ENCODE measurements at places on chromosomes 16 and 17.

DNA sequence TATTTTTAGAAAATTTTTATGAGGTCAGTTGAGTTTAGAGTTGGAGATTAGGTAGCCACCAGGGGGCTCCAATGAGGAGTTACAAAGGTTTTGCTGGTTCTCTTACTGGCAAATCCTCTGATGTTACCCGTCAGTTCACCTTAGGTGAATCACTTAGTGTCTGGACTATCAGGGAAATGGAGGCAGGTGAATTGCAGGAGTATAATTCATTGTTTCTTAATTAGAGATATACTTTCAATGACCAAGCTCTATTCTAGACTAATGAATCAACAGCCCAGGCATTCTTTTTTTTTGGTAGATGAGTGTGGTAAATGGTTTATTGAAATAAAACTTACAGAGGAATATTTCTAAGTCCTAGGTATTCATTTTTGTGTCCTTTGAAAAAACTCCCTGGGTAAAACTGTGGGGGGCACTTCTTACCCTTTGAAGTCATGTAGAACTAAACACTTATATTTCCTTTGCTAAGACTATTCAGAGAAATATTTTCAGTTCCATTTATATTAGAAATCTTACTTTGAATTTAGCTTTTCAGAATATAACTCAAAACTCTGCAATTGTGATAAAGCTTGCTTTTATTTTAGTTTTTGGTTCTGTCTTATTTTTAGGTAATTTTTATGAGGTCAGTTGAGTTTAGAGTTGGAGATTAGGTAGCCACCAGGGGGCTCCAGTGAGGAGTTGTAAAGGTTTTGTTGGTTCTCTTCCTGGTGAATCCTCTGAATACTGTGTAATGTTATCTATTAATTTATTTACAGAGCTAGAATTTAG, 17.7 kb downstream of the PSMD11 start:
- peak; percentile 71 for DNase-seq

- DNase-seq: no peak
Observed at GRCh38 chr17:48928876-48929811, 15.5 kb downstream of the SNF8 start.

- no peak for DNase-seq
Observed at GRCh38 chr17:56309897-56310296, 156.6 kb downstream of the ANKFN1 start.

DNA sequence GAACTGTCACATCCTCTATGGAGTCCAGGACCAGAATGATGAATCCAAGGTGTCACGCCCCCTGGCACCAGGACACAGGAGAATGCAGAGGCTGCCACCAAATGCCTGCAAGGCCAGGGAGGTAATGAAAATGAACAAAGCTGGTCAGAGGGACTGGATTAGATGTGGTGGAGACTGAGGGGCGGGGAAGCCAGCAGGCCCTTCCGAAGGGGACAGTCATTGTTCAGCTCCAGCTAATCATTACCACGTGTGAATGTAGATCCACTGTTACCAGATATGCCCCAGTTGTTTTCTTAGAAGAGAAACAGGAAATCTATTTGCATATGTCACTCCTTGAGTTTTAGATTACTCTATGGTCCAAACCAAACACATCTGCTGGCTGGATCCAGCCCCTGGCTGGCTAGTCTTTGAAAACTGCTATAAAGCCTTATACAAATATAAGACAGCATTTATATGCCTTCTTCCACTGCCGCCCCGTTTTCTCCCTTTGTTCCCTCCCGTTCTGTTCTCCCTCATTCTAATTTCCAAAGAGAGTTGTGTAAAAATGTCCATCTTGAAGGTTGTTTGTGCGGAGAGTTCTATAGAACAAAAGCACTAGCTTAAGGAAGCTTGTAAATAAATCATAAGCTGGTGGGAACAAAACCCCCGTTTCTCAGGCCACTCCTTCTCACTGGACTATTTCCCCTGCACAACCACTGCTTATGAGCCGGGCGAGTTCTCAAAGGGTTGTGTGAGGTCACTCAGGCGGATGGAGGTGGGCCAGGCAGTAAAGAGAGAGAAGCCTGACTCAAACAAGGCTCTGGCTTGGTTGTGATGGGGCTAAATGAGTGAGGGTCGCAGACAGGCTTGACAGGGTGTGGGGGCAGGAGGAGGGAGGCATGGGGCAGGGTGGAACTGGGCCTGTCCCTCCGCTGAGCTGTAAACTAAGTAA, 14.2 kb downstream of the CRYM start:
- DNase-seq: no peak

DNA sequence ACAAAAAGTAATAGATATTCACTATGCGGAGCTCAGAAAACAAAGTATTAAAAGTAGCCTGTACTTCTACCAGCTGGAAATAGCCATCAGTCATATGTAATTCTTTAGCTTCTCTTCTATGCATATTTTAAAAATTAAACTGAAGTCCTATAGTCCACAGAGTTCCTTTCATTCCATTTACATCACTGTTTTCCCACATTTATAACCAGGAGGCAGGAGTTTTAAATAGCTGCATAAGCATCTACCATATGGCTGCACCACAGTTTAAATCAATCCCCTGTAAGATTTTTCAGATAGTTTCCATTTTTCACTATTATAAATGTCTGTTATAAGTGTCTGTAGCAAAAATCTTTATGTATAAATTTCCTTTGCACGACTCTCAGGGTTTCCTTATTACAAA, 45.1 kb downstream of the ZFHX3 start:
- DNase-seq: no peak

DNA sequence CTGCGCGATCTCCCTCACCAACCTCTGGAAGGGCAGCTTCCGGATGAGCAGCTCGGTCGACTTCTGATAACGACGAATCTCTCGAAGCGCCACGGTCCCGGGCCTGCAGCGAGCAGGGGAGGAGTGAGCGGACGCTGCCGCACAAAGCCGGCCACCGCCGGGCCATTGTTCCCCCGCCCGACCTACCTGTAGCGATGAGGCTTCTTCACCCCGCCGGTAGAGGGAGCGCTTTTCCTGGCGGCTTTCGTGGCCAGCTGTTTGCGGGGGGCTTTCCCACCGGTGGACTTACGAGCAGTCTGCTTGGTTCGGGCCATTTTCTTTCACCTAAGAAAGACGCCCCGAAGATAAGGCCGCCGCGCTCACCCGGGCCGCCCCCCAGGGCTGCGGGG, 5.8 kb upstream of the UNK start:
- DNase-seq: peak; percentile 75

DNA sequence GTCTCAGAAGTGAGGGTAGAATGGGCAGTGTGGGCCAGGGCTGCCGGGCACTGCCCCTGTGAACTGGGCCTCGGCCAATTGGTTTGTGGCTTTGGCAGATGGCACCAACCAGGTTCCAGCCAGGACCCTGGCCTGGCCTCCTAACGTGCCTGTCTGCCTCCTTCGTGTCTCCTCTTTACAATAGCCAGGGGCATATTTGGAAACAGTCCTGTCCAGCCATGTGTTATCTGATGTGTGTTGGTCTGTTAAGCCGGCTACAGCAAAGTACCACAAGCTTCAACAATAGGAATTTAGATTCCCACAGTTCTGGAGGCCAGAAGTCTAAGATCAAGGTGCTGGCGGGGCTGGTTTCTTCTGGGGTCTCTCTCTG, 14.6 kb downstream of the CRISPLD2 start:
- DNase-seq: no peak

DNA sequence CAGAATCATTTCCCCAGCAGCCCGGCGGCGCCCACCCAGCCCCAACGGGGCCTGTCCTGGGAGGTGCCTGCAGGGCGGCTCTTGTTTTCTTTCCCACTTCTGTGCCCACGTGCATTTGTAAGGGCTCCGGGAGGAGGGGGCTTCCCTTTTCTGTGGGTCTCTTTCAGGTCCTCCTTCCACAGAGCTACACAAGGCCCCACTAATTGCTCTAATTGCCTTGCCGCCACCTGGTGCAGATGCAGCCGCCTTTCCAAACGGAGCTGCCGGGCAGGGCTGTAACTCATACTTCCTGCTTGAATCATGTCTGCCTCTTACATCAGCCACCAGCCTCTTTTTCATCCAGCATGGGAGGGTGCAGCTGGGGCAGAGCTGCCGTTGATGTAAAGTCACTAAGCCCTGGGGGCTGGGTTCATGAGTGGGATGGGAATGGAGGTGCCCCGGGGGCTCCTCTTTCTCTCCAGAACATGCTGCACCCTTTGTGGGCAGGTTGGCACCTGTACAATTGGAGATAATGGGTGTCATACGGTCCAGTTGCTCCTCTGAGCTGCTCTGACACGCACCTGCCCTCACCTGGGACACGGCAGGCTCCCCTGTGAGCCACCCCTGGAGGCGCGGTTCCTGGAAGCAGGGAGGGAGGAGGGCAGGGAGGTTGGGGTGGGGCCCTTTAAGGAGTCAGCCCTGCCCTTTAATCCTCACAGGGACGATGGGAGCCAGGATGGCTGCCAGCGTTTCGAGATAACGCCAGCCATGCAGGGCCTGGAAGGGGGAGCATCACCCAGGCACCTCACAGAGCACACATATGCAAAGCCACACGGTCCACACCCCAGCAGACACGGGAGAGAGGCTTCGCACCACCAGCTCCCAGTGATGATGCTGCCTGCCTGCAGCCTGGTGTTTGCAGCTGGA, 41.1 kb upstream of the KLHDC4 start:
- no peak for DNase-seq

- no peak for DNase-seq
Observed at GRCh38 chr17:17769869-17770631, 66.7 kb downstream of the SREBF1 start.

GRCh38 chr16:23148166-23148512, 1.1 kb downstream of the USP31 start:
- no peak for DNase-seq

GRCh38 chr16:73482310-73482709, 434.4 kb upstream of the ZFHX3 start:
- no peak for DNase-seq

DNA sequence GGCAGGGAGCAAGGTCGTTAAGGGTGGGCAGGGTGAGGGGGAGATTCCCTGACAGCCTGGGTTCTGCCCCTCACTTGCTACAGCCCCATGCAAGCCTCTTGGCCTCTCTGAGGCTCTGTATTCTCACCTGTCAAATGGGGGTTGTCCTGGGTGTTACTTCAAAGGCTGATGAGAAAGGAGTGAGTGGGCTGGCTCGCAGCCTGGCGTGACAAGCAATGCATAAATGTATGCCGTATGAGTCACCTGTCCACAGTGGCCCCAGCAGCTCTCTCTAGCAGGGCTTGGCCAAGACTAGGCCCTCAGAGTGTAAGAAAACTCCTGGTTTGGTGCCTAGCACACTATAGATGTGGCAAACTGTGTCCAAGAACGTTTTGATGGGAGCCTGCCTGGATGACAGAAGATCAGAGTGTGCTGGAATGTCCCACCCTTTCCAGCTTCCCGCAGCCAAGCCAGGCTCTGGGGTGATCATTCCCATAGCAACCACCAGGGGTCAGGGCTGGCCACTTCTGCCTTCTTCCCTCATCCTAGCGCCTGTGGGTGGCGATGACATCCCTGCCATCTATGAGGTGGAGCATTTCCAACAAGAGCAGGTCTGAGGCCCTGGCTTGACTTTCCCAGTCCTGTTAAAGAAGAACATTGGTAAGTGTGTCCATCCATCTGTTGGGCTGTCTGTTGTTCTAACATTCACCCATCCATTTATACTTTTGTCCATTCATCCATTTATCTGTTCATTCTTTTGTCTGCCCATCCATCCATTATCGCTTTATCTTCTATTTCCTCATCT, 37.2 kb upstream of the ADGRG1 start:
- DNase-seq: peak; percentile 83

- DNase-seq: peak; percentile 46
Observed at GRCh38 chr16:10971560-10971961, 27.2 kb downstream of the CLEC16A start.

- DNase-seq: no peak
Observed at GRCh38 chr16:27566417-27566816, 16.5 kb downstream of the KATNIP start.

- DNase-seq: no peak
Observed at GRCh38 chr17:57535249-57535966, 209.7 kb downstream of the CCDC182 start.

DNA sequence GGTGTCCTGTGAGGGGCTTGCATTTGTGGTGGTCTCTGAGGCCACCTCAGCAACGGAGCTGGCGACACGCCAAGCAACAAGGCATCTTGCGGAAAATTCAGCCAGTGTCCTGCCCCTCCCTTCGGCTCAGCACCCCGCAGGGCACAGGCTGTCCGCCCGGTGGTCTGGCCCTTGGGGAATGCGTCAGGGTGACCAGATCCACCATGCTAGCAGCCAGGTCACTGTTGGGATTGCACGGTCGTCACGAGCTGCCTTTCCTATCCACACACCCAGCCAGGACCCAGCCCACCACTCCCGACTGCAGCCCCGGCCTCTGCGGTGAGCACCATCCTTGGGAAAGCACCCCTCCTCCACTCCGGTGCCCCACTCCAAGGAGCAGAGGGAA, 221.2 kb downstream of the NTN1 start:
- DNase-seq: no peak

DNA sequence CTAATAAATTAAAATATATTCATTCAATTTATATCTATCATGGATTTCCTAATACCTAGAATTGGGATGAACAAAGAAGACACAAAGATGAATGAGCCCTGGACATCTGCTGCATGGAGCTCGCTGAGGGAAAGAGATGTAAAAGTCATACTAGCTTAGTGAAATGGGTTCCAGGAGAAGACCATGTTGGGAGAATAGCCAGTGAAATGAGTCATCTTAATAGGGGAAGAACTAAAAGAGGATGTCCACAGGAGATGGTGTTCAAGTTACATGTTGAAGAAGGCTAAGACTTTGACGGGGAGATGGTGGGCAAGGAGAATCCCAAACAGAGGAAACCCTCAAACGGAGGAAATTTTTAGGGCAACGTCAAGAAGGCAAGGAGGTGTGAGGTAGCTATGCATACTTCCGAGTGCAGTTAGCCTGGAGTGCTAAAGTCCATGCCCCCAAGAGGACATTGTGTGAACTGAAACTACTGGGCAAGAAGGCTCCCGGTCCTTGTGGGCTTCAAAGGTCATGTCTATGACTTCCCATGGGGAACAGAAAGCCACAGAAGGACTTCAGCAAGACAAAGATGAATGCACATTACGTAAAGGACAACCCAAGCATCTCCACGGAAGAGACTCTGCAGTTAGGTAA, 220.5 kb upstream of the CDH11 start:
- peak; percentile 10 for DNase-seq

DNA sequence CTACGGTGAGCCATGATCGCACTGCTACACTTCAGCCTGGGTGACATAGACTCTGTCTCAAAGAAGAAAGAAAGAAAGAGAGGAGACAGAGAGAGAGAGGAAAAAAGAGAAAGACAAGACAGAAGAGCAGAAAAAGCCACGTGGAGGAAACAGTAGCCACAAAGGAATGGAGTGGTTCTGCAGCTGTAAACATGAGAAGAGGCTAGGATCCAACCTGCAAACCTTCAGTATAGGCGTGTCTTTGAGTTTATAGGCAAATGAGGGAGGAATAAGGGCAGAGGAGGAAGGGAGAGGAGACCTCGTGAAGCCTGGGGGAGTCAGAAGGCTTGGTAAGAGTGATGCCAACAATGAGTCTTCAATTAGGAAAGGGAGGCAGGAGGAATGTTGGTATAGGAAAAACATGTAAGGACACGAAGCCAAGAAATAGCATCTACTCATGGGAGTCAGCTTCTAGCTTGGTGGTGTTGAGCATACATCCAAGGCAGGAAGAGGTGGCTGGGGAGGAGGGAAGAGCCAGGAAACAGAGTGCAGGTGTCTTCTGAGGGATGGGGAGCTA, 3.9 kb downstream of the MED9 start:
- DNase-seq: no peak
